ENCODE measurements at places on chromosomes 1 and 21.

- no peak for DNase-seq
Observed at GRCh38 chr1:30337324-30337620, 386.1 kb downstream of the MATN1 start.

- DNase-seq = no peak
Observed at GRCh38 chr1:51487628-51488027, 31.4 kb downstream of the EPS15 start.

GRCh38 chr1:117883616-117884015 lies 45.8 kb downstream of the GDAP2 start:
- DNase-seq = no peak

GRCh38 chr1:58921342-58921741 lies 137.5 kb upstream of the JUN start:
- DNase-seq = no peak

DNA sequence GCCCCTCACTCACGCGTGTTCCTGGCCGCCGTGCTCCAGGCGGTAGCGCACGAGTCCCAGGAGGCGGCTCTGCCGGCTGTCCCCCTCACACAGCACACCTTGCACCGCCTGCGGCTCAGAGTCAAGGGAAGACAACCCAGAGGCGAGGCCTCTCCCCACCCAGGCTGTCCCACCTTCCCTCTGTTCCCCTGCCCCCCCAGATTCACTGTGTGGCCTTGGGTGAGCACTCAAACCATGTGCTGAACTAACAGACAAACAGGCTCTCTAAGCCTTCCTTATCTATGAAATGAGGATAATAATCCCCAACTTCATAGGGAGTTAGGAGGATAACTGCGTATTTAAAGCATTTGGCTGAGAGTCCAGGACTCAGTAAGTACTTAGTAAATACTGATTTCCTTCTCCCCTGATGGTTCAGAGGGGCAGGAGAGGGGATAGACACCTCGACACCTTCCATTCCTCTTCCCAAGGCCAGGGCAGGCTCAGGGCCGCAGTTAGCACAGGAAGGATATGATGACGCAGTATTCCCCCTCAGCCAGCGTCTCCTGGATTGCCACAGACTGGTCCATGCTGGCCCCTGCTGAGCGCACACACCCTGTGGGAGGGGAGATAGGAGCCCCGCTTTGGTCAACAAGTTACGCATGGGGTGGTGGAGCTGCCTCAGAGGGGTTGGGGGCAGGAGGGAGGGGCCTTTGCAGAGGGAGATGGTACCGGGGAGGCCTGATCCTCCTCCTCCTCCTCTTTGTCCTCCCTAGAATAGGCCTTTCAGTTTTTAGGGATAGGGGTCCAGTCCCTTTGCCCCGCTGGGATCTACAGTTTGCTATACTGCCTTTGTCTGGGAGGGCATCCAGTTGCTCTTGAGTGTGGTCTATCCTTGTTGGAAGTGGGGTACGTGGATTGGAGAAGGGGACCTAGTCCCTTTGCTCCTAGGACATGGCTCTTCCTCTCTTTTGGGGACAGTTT lies 830 bp downstream of the INPP5B start:
- DNase-seq = no peak

GRCh38 chr1:20376880-20377494 lies 86.3 kb downstream of the VWA5B1 start:
- peak; percentile 12 for DNase-seq

- no peak for DNase-seq
Observed at GRCh38 chr1:41328780-41329640, 32.2 kb upstream of the FOXO6 start.

DNA sequence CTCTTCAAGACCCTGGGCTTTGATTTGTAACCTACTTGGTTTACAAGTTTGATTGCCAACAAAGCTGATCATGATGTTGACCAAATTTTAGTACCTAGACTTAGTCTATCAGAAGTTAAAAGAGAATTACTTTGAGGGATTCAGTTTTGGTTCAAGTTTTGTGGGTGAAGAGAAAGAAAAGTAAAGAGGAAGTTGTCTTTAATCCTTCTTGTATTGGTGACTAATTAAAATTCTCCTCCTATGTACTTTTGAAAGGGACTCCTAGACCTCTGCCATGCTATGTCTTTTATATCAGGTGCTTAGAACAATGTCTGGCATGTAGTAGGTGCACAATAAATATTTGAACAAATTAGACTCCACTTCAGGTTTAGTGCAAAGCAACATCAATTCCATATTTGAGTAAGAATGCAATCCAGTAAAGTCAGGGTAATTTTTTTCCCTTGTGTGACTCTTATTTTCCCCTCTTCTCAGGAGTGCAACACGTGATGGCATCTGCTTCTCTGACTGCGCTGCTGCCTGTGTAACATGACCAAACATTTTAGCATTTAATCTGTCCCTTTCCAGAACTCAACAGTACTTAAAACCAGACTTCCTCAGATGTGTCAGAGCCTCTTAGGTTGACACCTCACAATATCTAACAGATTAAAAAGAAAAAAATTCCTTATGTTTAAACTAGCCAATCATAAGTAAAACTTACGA lies 41.1 kb upstream of the KCNQ4 start:
- DNase-seq = no peak

DNA sequence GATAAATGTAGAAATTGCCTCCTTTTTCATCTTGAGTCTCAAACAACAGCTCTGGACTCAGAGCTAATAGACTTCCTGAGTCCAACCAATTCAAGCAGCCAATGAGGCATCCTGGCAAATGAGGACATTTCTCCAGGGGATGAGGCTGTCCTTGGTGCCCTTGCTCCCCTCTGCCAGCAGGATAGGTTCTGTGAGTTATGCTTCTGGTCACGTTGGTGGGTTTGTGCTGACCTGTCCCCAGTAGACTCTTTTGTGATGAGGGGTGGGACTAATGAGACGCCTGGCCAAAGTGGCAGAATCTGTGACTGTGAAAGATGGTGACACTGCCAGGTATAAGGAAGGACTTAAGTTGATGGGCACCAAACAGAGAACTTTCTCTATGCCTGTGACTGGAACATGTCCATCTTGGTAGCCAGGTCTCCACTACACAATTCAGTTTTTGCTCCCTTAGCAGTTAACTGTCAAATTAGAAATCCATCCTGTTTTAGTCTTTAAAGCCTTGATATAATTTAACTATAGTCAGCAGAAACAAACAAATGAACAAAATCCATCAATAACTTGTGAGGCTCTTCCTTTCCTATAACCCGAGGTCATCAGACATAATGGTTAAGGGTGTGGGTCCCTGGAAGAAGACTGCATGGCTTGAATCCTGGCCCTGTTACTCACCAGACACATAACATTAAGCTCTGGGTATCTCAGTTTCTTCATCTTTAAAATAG lies 35.7 kb upstream of the THEM4 start:
- DNase-seq = no peak

DNA sequence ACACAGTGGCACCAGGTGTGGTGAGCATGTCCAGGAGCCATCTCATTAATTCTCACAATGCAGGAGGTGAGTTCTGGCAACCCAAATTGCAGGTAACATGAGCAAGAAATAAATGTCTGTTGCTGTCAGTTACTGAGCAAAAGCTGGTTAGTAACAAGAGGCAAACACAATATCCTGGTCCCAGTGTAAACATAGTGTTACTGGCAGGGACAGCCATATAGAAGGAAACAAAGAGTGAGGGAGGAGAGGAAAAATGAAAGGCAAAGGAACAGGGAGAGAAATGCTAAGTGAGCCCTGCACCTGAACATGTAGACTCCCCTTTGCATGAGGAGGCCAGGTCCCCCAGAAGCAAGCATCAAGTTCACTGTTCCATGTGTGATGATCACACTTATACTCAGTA lies 203.6 kb downstream of the TRABD2B start:
- DNase-seq = no peak

GRCh38 chr1:67597336-67597735 lies 87.7 kb upstream of the GADD45A start:
- DNase-seq = no peak

DNA sequence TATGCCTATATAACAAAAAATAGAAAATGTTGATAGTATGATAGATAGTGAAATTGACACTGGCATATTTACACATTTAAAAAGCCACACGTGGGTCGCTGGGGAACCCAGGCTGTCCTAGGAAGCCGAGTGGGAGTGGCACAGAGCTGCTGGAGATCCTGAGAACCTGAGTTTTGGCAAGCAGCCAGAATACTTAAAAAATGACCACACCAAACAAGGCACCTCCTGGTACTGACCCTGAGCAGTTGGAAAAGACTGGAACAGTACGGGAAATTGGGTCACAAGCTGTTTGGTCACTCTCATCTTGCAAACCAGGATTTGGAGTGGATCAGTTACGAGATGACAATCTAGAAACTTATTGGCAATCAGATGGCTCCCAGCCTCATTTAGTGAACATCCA lies 111.5 kb downstream of the ZFYVE9 start:
- no peak for DNase-seq

DNA sequence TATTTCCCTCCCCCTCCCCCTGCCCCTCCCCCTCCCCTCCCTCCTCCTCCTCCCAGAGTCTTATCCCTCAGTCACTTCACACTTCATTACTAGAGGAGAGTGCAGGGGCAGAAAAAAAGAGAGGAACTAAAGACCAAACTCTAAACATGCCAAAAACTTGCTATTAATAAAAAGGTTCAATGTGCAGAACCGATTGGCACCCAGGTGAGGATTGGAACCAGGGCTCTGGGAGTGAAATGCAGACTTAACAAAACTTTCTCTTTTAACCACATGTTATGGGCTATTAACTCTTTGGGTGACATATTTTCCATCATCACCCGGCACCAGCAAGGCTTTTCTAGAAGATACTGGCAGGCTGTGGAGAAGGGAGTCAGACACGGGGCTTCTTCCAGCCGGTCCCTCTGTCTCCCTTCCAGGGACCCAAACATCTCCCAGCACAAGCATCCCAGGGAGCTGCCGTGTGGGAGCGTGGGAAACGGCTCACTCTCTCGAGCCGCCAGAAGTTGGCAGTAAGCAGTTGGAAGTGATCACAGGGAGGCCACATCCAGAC lies 13.6 kb downstream of the NID1 start:
- no peak for DNase-seq

DNA sequence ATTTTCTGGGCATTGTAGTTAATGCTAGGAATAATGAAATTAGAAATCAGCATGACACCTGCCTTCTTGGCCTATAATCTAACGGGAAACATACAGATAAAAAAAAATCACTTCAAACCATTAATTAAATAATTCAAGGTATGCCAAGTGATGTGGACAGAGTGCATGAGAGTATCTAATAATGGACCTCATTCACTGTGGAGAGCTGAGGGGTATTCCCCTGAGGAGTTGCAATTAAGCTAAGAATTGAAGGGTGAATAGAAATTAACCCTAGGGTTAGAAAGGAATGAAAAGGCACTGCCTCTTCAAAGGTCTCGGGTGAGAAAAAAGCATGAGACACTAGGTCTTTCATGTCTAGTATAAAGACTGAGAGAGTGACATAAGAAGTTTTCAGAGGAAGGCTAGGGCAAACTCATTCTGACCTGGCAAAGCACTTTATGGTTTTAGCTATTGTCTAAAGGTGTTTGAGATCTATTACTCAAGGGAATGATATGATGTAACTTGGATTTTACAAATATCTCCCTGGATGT lies 466.1 kb downstream of the KCNT2 start:
- DNase-seq = no peak

GRCh38 chr21:35563885-35564451 lies 496.4 kb downstream of the SETD4 start:
- no peak for DNase-seq

DNA sequence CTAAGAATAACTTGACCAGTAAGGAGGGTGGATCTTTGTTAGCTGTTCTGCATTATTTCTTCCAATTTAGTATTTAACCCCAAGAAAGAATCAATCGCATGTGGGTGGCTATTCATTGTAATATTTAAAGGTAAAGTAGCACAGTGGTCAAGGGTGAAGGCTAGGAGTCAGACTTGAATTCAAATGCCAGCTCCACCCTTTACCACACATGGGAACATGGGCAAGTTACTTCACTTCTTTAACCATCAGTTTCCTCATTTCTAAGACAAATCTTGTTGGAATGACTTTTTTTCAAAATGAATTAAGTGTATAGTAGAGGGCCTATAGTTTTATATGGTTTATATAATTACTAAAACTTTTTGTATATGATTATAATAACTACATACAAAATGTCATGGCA lies 71.3 kb upstream of the S1PR1 start:
- DNase-seq = no peak

DNA sequence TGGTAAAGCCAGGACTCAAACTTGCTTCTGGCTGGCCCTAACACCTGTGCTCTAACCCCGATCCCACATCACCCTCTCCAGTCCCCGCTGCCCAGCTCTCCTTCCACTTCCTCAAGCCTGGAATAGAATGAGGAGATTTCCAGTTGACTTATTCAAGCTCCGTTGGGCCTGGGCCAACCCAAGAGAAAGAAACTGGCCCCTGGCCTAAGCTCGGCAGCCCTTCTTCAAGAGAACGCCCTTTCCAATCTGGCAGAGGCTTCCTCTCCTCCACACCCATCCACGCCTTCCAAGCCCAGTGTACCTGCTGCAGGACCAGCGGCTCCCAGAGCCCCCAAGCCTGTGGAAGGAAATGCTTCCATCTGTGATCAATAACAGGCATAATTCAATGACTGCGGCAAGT lies 51.9 kb downstream of the LRRN2 start:
- DNase-seq = no peak

- no peak for DNase-seq
Observed at GRCh38 chr1:161498646-161499045, 6.6 kb upstream of the FCGR2A start.

GRCh38 chr21:40465382-40465781 lies 381.6 kb downstream of the DSCAM start:
- DNase-seq = no peak

GRCh38 chr1:200081151-200081968 lies 53.9 kb downstream of the NR5A2 start:
- DNase-seq = no peak

GRCh38 chr1:224720216-224720615 lies 104.1 kb downstream of the CNIH3 start:
- DNase-seq = no peak

Measured in stimulated activated CD8-positive, alpha-beta memory T cell treated with anti-CD3 and anti-CD28 coated beads, Interleukin-2, amount 100 ng/mL, for 1 hour (primary cell).